Osteocyte (in vitro differentiated cells): ENCODE measurements at places on chromosomes 7 and 10. TPM values are rescaled to one million over a fixed set of nuclear protein-coding genes. Genes with fewer than 3 reads are reported as not detected.

GRCh38 chr10:127142136-127142535 is 54.3 kb downstream of the INSYN2A start:
- DNase-seq: no peak

Gene MAGI2
- total RNA-seq: 10.7 TPM in 2 replicates

Gene HECTD2
- 21.9 and 22.1 TPM in 2 replicates for total RNA-seq

DNA sequence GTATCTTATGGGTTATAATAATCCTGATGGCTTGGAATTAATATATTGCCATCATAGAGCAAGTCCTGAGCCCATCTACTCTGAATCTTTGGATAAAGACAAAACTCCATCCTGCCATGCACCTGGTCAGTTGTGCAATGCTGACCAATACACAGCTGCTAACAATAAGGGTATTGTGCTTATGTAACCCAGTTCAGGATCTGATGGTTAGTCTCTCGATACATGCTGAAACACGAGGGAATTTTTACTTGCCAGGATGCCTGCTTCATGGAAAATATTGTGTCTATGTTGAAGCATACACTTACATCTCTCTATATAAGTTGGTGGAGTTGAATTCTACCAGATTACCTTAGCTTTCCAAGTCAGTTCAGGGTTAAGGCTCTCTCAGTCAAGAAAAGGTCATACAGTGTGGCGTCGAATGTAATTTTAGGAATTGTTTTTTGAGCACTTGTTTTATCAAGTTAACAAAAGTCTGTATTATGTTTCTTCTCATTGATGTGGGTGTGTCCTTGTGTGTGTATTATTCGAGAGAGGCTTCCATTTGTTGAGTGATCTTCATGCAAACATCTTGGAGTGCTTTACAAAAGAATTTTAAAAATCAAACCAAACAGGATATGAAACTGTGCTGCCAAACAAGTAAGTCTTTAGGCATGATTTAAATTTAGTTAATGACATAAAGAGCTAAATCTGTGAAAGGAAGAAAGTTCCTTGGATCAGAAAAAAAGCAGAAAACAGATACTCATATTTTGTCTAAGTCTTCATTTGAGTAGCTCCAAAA is 449.1 kb downstream of the SUGCT start:
- no peak for DNase-seq

GRCh38 chr10:114375047-114375446 is 29.3 kb downstream of the AFAP1L2 start:
- DNase-seq: no peak

- no peak for DNase-seq
These were observed 49.9 kb downstream of the ZNF365 start for GRCh38 chr10:62424026-62424425.

GRCh38 chr10:131496351-131497052 is 185.0 kb upstream of the TCERG1L start:
- peak; percentile 76 for DNase-seq

GRCh38 chr7:113373863-113374262 is 255.5 kb upstream of the SMIM30 start:
- DNase-seq: no peak

Gene TUBAL3
- total RNA-seq: not detected in 2 replicates

Gene PHKG1
- 0.99 and 1.1 TPM in 2 replicates for total RNA-seq

DNA sequence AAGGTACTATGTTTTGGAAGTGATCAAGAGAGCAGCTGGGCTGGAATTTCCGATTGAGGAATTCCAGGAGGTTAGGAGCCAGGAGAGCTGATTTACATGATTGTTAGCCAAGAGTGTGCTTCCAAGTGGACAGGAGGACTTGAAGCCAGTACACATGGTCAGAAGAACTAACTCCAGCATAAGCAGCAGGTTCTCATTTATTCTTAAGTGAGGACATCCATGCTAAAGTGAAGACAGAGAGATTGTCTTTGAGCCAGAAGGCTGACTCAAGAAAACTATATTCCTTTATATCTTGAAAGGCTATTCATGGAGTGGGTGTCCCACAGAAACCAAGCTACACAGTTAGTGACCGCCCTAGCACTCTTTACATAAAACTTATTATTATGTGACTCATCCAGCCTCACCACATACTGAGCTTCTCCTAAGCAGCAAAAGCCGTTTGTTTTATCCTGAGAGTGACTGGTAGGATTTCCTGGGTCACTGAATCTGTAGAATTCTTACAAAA is 56.7 kb upstream of the SEMA3A start:
- no peak for DNase-seq

DNA sequence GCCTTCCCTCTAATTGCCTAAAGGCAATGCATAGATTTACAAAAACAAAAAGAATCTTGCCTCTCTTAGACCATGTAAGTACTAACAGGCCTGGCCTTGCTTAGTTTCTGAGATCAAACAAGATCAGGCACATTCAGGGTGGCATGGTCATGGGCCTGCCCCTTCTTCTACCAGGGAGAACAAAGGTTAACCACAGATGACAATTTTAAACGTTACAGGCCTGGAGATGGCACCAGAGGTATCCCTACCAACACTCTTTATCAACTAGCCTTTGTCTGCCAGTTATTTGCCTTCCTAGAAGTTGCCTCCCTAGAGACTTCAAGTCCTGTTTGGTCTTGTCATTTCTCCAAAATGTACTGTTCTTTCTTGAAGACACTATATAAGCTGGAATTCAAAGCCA is 252.6 kb downstream of the DOCK4 start:
- DNase-seq: no peak

DNA sequence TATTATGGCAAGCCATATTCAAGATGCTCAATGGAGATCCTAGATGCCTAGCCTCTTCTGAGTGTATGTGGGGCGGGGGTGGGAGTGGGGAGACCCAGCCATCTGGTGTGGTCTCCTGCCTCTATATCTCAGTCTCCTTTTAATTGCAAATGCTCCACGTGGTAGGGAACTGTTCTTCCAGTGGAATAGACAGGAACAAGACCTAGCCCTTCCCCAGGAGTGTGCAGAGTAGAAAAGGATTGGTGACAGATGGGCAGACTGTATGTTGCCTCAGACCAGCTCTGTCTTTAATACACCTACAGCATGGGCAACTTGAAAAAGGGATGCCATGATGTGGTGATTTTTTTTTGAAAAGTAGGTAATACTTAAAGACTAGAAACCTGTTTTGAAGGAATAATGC is 12.6 kb downstream of the CYP3A5 start:
- no peak for DNase-seq

- DNase-seq: no peak
These were observed 898.5 kb upstream of the KCND2 start for GRCh38 chr7:119374436-119374835.

GRCh38 chr7:130151591-130152492 is 53.4 kb downstream of the TMEM209 start:
- DNase-seq: peak; percentile 7

Gene TMEM270
- total RNA-seq: not detected in 2 replicates

DNA sequence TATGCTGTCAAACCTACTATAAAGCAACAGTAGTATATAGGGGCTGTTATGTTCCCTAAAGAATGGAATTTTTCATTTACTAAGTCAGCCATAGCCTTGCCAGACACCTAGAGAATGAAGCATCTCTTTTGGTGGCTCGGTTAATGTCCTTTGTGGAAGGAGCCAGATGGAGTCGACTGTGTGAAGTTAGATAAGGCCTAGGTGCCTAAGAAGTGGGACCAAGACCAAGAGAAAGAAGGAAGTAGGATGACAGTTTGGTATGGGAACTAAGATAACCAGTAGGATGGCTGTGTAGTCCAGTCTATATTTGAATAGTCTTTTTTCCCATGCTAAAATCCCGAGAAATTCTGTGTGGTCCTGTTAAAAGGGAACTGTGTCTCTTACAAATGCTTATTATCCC is 62.2 kb downstream of the REEP3 start:
- DNase-seq: no peak

Gene PRLHR
- total RNA-seq: not detected in 2 replicates

Gene USP6NL
- 13.8 and 17.0 TPM in 2 replicates for total RNA-seq
